BJ (cell line): ENCODE measurements at places on chromosomes 1 and 21.

GRCh38 chr1:82801176-82801575 is 1000.4 kb downstream of the ADGRL2 start:
- DNase-seq: no peak

GRCh38 chr1:222387007-222387814 is 160.7 kb downstream of the HHIPL2 start:
- DNase-seq: no peak

- no peak for DNase-seq
Observed at GRCh38 chr21:45283035-45283610, 4.6 kb downstream of the POFUT2 start.

DNA sequence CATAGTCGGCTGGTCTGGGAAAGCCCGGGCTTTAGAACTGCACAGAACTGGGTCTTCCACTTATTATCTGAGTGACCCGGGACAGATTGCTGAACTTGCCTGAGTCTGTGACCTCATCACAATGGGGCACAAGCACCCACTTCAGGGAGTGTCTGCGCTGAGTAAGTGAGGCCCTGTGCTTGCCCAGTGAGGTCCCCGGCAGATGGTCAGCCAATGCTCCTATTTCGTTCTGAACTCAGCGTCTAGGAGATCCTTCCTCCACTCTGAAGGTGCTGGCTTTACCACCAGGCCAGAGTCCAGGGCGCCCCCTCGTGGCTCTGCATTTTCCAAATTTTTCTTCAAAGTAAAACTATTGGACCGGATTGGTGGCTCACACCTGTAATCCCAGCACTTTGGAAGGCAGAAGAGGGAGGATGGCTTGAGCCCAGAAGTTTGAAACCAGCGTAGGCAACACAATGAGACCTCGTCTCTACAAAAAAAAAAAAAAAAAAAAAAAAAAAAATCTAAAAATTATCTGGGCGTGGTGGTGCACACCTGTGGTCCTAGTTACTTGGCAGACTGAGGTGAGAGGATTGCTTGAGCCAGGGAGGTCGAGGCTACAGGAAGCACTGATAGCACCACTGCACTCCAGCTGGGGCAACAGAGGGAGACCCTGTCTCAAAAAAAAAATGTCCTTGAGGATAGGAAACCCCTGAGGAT is 61.7 kb downstream of the FCRL5 start:
- DNase-seq: no peak

GRCh38 chr1:43503534-43503933 is 27.1 kb upstream of the PTPRF start:
- no peak for DNase-seq
